ENCODE measurements at places on chromosomes 11 and 22.

GRCh38 chr11:78438298-78438975, 20.8 kb upstream of the GAB2 start:
- no peak for DNase-seq

- DNase-seq, result no peak
These were observed 46.6 kb upstream of the MMP7 start for GRCh38 chr11:102577182-102577581.

DNA sequence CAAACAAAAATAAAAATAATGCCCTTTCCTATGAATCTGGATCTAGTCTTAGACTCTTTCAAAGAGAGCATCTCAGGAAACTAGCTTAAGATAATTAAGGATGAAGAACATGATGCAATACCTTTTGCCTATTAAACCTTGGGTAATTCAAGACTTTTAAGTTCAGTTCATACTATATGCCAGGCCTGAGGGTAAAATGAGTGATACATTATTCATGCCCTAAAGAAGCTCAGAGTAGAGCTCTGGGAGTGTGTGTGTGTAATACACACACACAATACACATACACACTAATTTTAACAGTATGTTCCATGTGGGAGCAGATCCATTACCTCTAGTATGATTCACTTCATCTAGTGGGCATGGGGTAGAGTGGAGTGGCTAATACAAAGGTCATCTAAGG, 651.4 kb upstream of the CHORDC1 start:
- DNase-seq, result no peak

- DNase-seq, result no peak
These were observed 709 bp downstream of the MRGPRX4 start for GRCh38 chr11:18173225-18173866.

- DNase-seq, result no peak
These were observed 5.4 kb downstream of the FDX1 start for GRCh38 chr11:110434952-110435779.

Data from erythroblast (primary cell).